ENCODE measurements at places on chromosomes 11 and 22.
A peak's percentile ranks its signal among the peaks of the same experiment; 100 is the strongest.

DNA sequence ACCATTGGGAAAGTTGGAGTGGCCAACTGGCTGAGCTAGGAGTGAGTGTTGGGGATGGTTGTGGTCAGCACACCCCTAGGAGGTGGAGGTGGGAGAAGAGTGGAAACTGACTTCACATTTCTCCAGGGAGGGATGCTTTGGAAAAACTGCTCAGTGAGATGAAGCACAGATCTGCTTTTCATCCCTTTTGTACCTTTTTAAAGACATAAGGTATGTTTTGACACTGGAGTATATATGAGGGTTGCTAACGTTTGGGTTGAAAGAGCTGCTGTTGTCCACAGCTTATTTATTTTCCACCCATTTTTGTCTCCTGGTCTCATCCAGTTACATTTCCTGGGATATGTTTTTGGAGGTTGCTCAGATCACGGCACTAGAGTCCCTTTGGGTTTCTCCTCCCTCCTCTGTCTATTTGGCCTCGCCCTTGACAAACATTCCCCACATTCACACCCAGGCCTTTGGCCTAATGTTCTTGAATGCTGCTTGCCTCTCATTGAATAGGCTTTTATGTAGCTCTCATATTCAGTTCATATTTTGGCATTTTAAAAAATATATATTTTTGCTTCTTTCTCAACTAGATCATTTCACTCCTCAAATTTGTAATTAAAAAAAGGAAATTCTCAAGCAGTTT is 8.3 kb downstream of the SREBF2 start:
- DNase-seq = no peak

DNA sequence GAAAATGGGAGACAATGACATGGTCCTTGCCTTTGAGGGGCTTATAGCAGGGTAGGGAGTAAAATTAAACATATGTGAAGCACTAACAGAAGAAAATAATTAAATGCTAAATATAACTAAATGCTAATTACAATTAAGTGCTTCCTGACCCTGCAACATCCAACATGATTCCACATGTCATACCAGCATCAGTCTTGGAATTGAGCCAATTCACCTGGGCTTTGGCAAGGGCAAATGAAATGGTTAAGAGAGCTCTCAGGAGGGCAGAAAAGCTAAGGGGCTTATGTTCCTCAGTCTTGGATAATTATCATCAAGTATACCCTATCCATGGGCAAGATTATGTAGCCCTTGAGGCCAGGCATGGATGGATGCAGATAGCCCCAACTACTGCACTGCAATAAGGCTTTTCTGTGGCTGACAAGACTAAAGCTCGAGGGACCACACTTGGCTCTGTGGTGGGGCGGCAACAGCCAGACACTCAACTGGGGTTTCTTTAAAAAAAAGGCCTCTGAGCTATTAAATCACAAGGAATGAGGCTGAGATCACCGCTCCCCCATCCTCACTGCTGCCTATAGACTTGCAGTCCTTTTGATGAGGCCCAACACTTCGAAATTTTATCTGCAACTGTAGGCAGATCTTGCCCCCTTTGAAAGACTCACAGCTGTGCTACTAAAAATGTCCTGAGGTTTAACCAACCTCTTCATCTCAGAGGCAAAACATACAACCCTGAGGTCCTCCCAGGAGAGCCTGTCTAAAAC is 39.0 kb downstream of the IL18BP start:
- peak; percentile 24 for DNase-seq

GRCh38 chr22:27438271-27438980 is 363.1 kb downstream of the MN1 start:
- DNase-seq = no peak

GRCh38 chr11:80838153-80838552 is 1397.3 kb upstream of the TENM4 start:
- no peak for DNase-seq

DNA sequence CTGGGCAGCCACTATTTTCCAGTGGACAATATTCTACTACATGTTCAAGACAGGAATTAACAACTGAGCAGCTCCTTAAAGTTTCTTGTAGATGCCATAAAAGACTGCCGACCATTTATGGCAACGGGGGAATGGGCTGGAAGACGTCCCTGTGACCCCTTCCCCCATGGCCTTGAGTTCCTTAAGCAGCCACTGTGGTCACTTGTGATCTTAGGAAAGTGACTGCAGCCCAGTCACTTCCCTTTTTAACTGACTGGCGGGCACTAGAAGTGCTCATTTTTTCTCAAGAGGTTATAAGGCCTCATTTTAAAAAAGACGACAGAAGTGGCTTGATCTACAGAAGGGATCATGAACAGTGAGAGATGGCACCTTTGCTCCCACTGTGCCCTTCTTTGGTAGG is 153.2 kb upstream of the NARS2 start:
- no peak for DNase-seq

DNA sequence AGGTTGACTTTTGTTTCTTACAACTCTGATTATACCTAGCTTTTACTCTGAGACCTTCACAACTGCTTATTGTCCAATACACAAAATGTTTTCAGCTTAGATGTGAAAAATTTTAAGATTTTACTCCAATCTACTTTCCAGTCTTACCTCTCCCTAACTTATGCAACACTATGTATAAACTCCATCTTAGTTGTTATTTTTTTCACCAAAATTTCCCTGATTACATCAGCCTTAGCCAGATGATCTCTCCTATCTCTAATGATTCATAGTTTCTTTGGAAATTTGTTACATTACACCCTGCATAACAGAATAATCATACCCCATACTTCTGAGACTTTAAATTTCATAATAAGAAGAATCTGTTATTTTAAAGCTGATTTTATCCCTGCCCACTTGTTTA is 621.0 kb upstream of the ANO3 start:
- DNase-seq = no peak

DNA sequence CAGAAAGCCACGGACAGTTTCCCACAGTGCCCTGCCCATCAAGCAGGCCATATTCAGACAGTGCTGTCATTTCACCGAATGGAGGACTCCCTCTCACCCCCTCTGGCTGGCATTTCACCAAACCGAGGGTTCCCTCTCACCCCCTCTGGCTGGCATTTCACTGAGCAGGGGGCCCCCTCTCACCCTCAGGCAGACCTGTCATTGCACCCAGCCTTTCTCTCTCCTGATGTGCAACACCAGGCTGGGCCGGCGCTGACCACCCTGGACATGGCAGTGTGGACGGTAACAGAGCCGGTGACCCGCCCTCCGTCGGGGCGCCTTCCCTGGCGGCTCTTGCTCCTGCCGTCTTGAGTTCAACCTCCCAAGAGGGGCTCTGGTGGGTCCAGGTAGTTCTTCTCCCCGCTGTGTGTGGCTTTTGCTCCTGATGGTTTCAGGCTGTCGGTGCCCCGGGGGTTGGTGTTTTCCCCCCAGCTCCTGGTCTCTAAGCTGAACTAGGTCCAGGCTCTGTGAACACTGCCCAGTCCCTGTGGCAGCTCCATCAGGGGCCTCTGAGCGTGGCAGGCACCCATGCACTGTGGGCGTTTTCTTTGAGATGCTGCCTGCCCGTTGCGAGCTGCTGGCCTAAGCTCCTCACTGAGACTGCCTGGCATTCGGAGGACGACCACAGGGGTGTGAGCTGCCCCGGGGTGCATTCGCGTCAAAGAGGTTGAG is 46.9 kb downstream of the SMIM38 start:
- no peak for DNase-seq

GRCh38 chr22:26547426-26547825 is 35.2 kb upstream of the TFIP11 start:
- DNase-seq = no peak

All from NCI-H1694 (cell line).